CD4-positive, alpha-beta T cell treated with Interleukin-4 for 1 hour (primary cell): ENCODE measurements at places on chromosomes 16 and 17.
A peak's percentile ranks its signal among the peaks of the same experiment; 100 is the strongest.

- no peak for DNase-seq
These were observed 83.0 kb downstream of the CDC27 start for GRCh38 chr17:47106130-47106529.

GRCh38 chr17:32240750-32241149 lies 24.9 kb upstream of the RHBDL3 start:
- DNase-seq = no peak

- no peak for DNase-seq
These were observed 15.0 kb downstream of the HNF1B start for GRCh38 chr17:37729905-37730304.

DNA sequence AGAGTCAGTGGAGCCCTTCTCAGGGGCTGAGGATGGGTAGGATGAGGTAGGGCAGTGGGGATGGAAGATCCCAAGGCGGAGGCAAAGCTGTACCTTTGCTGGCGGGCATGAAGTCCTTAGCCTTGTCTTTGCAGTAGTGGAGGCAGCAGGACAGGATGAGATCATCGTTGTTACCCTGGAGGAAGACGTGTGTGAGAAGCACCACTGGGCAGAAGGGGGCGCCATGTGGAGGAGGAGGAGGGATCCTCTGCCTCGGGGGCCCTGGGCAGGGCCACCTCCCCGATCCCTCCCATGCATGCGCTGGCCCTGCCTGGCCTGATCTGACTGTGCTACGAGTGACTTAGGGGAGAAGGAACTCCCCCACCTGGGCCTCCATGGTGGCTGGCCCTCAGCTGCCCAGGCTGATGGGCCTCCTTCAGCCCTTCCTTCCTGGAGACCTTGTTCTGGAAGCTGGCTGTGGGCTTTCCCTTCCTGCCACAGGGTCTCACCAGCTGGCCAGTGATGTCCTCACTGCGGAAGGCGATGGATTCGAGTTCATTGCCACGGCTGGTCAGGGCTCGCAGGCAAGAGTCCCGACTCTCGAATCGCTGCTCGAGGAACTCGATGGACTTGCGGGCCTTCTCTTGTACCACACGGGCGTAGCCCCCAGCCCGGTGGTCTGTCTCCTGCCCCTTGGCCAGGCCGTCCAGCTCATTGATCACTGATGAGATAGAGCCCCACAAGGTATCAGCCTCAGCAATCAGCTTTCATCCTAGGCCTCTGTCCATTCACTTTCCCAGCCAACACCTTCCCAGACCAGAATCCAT lies 10.3 kb downstream of the HIC1 start:
- peak; percentile 48 for DNase-seq

- no peak for DNase-seq
These were observed 338.7 kb downstream of the C16orf95 start for GRCh38 chr16:86978445-86979030.

GRCh38 chr16:8436931-8437330 lies 153.4 kb downstream of the TMEM114 start:
- DNase-seq = no peak

DNA sequence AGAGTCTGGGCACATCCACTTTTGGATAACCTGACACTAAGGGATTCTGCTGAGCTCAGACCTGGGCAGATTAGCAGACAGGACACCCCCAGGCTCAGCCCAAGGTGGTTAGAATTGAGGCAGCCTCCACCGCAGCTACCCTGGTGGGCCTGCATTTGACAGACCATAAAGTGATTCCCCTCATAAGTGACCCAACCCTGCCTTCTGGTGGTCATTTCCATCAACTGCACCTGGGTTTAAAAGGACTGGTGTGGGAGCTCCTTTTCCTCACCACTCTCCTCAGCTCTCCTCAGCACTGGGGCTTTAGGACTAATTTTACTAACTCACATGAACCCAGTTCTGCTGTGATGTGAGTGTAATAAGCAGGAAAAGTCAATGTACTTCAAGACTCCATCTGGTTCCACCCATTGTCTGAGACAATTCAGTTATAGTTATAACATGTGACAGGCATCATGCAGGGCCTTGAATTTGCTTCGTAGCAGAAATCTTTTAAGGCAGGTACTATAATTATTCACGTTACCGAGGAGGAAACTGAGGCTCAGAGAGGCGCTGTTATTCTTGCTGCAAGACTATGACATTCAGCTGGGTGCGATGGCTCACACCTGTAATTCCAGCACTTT lies 42.5 kb downstream of the MYH3 start:
- peak; percentile 13 for DNase-seq

- peak; percentile 46 for DNase-seq
These were observed 9.5 kb downstream of the FOXF1 start for GRCh38 chr16:86519649-86520316.

GRCh38 chr16:67917852-67918236 lies 13.8 kb downstream of the CTRL start:
- no peak for DNase-seq

DNA sequence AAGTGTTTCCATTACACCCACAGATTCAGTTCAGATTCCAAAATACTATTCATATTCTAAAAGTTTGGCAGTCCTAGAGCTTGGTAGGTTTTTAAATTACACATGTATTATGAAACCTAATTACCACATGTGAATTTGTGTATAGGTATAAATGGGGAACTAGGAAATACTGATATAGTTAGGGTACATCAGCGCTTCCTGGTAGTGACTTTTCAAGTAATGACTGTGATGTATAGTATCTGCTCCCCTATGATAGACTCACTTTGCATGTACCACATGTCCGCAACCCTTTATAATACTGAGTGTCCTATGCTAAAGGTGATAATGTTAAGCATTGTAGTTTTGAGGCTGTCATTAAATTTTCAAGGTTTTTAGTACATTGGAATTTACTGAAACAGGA lies 22.9 kb downstream of the CDK12 start:
- no peak for DNase-seq

- DNase-seq = no peak
These were observed 2.2 kb downstream of the PRSS53 start for GRCh38 chr16:31086629-31086906.

GRCh38 chr17:72702998-72703397 lies 389.5 kb downstream of the SLC39A11 start:
- no peak for DNase-seq

DNA sequence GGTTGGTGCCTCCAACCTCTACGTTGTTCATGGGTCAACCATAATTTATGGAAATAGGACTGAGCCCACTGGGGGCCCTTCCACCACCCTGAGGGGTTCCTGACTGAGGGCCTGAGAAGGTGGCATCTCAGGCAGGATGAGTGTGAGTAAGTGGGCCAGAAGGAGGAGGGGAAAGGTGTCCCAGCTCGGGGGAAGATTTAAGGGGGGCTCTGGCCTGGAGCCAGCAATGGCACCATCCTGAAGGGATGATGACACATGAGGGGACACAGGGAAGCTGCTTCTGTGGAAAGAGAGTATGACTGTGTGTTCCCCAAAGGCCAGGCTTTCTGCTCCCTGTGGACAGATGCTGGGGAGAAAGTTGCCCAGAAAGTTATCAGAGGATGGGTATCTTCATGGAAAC lies 18.7 kb downstream of the MYL4 start:
- no peak for DNase-seq

DNA sequence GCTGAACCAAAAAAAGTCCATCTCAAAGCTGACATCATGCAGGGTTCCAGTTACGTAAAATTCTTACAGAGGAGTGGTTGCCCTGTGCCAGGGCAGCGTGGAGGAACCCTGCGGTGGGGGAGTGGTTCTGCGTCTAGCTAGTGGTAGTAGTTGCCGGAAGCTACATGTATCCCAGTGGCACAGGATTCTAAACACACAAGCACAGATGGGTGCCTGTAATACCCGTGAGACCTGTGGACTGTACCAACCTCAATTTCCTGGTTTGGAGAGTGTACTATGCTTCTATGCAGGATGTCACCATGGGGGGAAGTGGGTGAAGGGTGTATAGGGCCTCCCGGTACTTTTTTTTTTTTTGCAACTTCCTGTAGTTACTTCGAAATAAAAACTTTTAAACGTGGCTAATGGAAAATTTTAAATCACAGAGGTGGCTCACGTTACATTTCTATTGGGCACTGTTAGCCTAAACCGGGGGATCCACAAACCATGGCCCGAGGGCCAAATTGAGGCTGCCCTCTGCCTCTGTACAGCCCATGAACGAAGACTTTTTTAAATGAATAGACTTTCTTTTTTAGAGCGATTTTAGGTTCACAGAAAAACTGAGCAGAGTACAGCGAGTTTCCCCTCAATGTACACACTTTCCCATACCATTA lies 38.5 kb downstream of the TBC1D16 start:
- DNase-seq = peak; percentile 95

GRCh38 chr16:19833176-19833575 lies 51.5 kb downstream of the GPRC5B start:
- no peak for DNase-seq

- no peak for DNase-seq
These were observed 35.7 kb downstream of the ATF7IP2 start for GRCh38 chr16:10421596-10421995.

GRCh38 chr16:50351116-50351515 lies 17.7 kb downstream of the BRD7 start:
- no peak for DNase-seq

DNA sequence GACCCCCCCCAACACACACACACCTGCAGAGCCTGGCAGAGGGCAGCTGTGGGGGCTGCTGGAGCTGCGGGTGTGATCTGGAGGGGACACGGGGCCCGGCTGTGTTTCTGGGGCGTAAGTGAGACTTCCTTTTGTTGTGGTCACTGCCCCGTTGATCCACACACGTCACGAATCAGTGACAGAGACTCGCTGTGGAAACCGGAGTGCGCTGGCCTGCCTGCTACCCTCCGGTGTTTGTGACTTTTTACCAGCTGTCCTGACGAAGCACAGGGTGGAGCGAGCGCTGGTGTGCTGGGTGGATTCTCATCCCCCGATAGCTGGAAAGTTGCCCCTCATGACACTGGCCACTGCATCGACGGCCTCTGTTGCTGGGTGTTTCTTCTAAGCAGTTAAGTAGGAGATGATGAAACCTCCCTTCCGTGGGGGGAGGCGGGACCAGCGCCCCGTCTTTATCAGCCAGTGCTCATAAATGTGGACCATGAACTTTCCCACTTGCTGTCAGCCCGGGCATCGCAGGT lies 2.3 kb downstream of the METRNL start:
- DNase-seq = peak; percentile 76

DNA sequence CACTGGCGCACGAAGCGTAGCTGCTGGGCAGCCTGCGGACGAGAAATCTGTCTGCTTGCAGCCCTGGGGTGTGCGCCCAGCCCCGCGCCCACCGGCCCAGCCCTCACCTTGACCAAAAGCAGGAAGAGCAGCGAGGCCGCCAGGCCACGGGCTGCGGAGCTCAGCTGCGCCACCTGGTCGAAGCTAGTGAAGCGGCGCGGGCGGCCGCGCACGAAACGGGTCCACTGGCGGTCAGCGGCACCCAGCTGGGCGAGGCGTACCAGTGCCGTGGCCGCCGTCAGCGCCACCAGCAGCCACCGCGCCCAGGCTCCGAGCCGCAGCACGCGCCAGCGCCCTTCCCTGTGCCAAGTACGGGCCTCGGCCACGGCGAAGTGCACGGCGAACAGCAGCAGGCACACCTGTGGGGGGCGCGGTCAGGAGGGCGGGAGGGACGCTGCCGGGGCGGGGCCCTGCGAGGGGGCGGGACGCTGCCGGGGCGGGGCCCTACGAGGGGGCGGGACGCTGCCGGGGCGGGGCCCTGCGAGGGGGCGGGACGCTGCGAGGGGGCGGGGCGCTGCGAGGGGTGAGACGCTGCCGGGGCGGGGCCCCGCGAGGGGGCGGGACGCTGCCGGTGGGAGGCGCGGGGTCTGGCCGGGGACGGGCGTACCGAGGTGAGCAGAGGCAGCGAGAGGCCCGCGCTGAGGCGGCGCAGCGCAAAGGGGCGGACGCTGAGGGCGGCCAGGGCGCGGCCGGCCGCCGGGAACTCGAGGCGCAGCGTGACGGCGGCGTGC lies 43.2 kb downstream of the TSC2 start:
- DNase-seq = peak; percentile 39

GRCh38 chr16:13093661-13094060 lies 192.3 kb downstream of the SHISA9 start:
- no peak for DNase-seq

- no peak for DNase-seq
These were observed 244.9 kb downstream of the CA10 start for GRCh38 chr17:51913491-51914205.

DNA sequence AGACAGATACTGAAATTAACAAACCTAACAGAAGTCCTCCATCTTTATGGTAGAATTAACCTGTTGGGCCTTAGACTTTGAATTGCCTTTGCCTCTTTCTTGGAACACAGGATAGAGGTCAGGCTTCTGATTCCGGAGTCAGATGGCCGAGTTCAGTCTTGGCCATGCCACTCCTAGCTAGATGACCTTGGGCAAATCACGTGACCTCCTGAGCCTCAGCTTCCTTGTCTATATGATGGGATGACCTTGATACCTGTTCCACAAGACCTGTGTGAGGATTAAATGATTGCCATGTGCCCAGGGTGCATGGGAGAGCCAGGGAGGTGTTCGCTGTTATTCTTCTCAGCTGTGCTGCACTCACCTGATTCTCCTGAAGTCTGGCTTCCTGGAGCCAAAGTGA lies 161.4 kb downstream of the CMIP start:
- no peak for DNase-seq

GRCh38 chr16:84315422-84315821 lies 20.7 kb downstream of the WFDC1 start:
- no peak for DNase-seq

- DNase-seq = no peak
These were observed 1.9 kb downstream of the PRKCB start for GRCh38 chr16:23837553-23838308.

DNA sequence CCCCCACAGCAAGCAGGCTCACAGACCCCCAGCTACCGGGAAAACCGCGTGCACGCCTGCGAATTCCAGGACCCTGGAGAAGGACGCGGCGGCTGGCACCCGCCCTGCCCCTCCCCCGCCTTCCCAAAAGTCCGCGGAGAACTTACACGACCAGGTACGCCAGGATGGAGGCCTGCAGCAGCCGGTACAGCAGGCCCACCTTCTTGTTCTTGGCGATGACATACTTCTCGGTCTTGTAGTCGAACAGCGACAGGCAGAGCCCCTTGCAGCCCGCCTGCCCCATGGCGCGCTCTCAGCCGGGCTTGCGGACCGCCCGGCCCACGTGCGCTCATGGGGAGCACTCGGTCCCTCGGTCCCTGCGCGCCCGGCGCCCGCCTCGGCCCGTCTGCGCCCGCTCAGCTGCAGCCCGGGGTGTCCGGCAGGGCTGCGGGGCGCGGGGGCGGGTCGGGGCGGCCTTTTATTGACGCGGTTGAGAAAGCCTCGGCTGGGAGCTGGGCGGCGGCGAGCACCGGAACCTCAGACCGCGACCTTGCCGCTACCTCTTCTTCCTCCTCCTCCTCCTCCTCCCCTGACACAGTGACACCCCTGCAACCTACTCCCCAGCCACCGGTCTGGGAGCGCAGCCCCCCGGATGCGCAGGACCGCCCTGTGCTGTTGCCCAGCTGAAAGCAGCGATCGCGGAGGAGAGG lies at the start of gene P2RX5:
TSS of gene P2RX5 (minus strand) at position 433 of the 689 bp plus-strand sequence. CDS start at position 283, 150 bp downstream.
- DNase-seq = peak; percentile 53

- no peak for DNase-seq
These were observed 230.9 kb downstream of the MRTFB start for GRCh38 chr16:14302031-14302398.

- DNase-seq = no peak
These were observed 45.8 kb upstream of the TOX3 start for GRCh38 chr16:52592778-52593177.
